ENCODE measurements at places on chromosomes 4 and X.

GRCh38 chr4:151206241-151207005, 70.5 kb upstream of the PRSS48 start:
- no peak for DNase-seq

- no peak for DNase-seq
Measured at GRCh38 chr4:46908148-46908547, 897 bp downstream of the COX7B2 start.

DNA sequence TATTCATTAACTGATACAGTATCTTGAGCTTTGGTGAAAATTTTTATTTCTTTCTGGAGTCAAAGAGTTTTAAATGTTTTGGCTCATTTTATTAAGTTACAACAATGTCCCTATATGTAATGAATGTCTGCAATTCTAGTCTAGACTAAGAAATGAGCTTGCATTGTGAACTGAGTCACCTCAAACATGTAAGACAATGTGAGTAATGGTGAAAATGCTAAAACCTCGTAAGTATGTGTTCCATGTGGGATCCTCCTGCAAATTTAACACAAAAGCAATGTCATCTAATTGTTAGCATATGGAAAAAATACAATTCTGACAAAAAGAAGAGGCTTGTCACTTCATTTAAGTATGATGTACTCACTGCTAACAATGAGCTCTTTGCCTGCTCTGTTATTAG, 480.5 kb upstream of the FSTL5 start:
- no peak for DNase-seq

GRCh38 chrX:109684136-109684535, 48.9 kb downstream of the ACSL4 start:
- DNase-seq: no peak

DNA sequence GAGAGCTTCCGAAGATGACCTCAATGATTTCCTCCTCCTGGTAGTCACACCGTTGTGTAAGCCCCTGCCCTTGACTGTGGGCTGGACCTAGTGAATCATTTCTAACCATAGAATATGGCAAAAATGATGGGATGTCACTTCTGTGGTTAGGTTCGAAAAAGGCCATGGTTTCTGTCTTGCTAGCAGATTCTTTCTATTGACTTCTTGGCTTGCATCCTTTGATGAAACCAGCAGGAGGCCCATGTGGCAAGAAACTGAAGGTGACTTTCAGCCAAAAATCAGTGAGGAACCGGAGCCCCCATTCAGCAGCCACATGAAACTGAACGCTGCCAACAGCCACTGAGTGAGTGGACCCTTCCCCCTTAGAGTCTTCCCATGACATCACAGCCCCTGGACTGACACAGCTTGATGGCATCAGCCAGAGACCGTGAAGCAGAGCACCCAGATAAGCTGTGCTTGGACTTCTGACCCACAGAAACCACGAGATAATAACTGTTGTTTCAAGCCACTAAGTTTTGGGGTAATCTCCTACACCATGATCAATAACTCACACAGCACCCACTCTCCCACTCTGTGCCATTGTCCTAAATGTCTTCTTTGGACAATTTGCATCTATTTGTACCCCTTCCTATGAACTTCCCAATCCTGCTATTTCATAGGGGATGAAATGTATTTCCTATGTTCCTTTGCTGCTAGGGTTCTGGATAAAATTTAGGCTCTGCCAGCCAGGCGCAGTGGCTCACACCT, 148.0 kb upstream of the STX18 start:
- DNase-seq: no peak

GRCh38 chr4:52142816-52143215, 91.7 kb downstream of the SPATA18 start:
- no peak for DNase-seq

GRCh38 chr4:102172341-102172740, 172.9 kb downstream of the SLC39A8 start:
- DNase-seq: no peak

GRCh38 chr4:172169871-172170270, 356.7 kb downstream of the GALNTL6 start:
- no peak for DNase-seq
